ENCODE measurements at places on chromosomes 5 and 9.

GRCh38 chr9:77370064-77370463 lies 192.7 kb downstream of the VPS13A start:
- DNase-seq, result no peak

DNA sequence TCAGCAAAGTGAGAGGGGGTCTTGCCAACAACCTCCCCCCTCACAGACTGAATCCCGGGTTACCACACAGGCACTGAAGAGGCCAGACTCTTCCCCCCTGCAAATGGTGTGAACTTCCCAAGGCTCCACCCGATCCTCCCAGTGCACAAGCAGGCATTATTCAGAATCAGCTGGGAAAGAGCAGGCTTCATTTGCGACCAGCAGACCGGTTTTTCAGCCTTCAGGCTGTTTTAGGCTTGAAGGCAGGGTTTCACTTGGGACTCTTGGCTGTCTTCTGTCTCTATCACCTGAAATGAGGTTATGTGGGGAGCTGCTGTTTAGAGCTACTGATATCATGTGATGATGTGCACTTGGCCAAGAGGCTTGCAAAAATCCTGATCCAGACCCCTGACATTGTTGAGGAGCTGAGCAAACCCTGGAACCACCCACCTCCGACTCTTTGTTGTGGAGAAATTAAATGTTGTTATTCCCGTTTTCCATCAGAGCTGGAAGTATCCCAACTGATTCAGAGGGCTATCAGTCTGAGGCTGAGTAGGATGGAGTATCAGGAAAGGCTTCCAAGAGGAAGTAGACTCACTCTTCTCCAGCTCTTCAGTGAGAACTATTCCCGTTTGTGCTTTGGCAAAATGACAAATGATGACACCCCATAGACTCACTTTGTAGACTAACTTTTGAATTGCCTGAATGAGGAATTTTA lies 63.3 kb upstream of the ZFR start:
- no peak for DNase-seq

DNA sequence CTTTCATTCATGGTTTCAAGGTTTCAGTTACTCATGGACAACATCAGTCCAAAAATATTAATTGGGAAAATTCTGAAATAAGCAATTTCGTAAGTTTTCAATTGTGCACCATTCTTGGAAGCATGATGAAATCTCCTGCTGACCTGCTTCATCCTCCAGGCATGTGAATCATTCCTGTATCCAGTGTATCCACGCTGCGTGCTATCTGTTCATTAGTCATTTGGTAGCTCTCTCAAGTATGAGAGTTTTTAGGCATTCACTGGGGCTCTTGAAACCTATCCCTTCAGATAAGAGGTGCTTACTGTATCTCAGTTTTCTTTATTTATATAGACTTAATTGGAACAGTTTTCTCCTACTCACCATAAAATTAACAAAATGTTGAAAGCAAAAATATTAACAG lies 293.0 kb downstream of the CDH12 start:
- DNase-seq, result no peak

DNA sequence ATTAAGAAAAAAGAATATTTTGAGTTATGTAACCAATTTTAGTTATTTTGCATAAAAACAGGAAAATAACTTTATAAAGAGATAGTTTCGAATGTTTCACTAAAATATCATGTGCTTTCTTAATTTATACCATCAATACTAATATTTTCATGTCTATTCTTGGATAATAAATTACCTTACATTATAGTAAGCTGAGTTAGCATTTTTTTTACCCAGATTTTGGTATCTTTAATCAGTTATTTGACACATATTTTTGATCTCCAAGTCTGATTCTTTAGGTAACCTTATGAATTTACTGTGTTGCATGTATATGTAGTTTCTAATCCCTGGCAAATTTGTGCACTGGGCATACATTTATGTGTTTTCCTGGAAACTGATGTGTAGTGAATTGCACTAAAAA lies 138.0 kb downstream of the KDM4C start:
- no peak for DNase-seq

DNA sequence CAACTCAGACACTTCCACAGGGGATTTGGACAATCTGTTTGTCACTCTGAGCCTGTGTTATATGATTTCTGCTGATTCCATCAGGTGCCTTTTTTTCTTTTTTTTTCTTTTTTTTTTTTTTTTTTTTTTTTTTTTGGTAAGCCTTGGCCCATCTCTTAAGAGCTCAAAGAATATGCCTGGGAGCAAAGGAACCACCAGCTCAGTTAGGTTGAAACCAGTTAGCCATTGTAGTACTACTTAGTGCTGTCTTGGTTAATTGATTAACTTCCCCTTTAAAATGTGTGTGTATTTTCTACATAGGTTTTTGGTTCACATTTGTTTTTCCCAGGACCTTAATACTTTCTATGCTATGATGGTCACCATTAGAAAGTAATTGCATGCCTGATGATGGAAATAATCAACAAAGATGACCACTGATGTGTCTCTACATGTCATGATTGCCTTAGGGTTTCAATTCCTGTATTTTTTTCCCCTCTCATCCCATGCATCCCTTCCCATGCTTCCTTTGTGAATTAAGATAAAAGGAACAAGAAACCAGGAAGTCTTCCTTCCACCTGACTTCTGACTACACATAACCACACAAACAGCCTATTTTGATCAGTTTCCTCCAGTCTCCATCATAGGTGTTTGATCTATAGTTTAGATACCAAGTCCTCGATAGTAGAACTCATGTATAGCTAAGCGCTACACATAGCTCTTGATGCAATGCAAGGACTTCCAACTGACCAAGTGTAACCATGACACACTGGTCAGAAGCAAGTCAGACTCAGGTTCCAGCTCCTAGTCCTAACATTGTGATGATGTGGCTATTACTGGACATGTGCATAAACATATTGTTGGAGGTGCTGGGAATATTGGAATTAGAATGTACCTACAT lies 306.1 kb downstream of the EFNA5 start:
- no peak for DNase-seq

DNA sequence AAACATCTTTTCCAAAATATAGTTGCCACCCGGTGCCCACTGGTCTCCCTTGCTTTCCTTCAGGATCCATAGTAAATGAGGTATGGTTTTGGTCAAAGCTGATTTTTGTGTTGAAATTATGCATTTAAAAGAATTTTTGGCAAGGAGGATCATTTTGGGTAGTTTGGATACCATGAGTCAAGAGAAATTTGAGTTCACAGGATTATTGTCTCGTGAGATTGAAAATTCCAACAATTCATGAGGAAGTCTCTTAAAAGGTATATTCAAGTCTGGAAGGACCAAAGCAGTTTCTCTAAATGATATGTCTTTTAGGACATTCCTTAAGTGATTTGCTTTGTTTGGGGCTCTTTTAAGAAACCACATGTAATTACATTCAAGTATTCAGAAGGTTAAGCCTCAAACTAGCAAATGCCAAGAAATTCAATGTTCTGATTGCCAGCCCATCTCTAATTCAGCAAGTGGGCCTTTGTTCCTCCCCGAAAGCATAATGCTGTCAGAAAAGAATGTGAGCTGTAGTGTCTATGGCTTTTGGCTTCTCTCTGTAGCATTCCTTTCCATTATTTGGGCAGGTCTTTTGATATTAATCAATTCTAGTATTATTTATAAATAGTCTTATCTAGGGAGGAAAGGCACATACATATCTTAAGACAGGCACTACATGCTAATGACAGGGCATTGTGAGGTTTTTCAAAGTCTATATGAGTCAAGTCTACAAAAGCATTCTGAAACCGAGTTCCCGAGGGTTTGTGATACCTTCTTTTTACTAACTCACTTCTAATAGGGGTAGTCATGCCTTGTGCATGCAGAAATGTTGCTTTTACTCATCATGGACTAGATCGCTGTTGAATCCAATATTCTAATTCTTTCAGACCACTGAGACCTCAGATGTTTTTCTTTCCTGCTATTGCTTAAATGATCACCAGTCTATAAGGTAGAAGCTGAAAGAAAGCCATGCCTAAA lies 453.9 kb downstream of the ENC1 start:
- no peak for DNase-seq

DNA sequence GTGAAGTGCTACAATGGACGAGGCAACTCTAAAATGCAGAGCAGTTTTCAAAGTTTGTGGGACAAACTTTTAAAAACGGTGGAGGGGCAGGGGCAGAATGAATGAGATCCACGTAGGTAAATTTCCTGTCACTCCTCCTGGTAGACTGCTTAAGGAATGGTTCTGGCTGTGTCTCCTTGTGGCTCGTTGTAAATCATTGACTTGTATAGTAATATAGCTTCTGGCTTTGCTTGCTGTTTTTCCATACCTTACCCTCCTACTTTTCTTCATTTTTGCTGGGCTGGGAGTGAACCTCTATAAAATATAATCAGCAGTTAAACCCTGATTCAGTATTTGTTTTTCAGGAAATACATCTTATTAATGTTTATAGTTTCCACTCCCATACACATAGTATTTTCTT lies 235.7 kb downstream of the TUSC1 start:
- DNase-seq, result no peak
